Hematopoietic multipotent progenitor cell treated with erythropoietin and hydrocortisone succinate and interleukin-3 and kit ligand, for 15 days (in vitro differentiated cells): ENCODE measurements at places on chromosomes 2 and 18.

- DNase-seq: no peak
Observed at GRCh38 chr2:180225118-180225517, 218.0 kb upstream of the CWC22 start.

- DNase-seq: no peak
Observed at GRCh38 chr2:129101186-129101585, 782.5 kb upstream of the HS6ST1 start.

DNA sequence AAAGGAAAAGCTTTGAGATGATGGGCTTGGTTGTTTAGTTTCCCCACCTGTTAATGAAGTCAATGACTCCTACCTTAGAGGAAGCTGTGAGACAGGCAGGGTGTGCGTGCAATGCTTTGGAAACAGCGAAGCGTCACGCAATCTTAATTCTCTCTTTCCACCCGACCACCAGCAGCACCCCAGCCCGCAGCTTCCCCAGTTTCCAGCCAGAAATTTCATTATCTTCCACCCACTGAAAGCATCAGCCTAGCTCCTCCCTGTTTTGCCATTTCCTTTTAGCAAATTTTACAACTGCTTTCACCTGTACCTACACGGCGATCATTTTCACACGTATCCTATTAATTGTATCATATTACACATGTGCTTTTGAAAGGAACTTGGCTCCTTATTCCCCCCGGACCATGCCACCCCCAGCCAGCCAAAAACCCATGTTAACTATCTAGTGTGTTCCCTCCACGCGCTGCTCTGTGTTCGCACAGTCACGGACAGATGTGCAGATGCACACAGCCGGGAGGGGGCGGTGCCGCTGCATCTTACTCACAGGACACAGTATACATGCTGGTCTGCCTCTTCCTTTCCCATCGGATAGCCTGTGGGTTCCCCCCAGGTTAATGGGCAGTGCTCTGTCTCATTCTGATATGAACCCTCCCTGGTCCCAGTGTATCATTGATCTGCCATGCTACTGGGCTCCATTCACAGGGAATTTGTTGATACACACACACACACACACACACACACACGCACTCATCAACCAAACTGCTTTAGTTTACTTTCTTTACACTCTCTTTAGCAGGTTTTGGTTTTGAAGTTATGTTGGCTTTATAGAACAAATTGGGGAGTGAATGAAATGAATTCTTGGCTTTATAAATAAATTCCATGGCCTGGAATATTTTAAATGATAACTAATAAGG is 22.4 kb downstream of the CYP27C1 start:
- DNase-seq: peak; percentile 17

GRCh38 chr18:65632236-65632635 is 118.6 kb upstream of the CDH7 start:
- no peak for DNase-seq

GRCh38 chr2:219119422-219120043 is 41.1 kb downstream of the NHEJ1 start:
- peak; percentile 52 for DNase-seq

DNA sequence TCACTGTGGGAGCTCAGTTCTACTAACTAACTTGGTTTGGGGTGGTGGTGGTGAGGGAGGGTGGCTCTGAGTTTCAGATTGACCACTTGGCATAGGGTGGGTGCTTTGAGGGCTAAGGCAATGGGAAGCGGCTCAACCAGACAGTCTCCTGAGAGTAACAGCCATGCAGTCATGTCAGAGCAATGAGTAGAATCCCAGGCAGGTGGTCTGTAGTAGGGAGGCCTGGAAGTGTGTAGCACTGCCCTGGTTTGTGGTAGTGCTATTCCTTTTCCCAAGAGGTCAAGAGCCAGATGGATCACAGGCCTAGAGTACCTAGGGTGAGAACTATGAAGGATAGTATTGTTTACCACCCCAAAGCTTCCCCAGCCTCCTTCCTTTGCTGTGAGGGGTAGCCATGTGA is 18.7 kb upstream of the RAPH1 start:
- no peak for DNase-seq

DNA sequence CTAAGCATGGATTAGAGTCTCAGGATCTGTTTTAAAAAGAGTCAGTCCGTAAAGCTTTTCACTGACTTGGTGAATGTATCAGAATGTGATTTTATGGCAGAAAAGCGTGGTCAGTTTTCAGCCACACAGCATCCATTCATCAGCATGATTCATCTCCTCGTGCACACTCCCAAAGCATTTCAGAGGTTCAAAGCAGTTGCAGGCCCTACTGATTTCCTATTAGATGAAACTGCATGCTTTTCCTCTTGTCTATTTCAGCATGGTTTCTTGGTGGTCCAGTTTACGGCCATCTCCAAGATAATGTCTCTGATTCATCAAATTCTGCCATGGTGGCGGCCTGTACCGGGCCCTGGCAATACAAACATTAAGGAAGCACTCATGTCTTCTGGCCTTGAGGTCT is 4.8 kb upstream of the PARD6G start:
- no peak for DNase-seq

- no peak for DNase-seq
Observed at GRCh38 chr2:172947461-172948153, 128.0 kb upstream of the MAP3K20 start.

DNA sequence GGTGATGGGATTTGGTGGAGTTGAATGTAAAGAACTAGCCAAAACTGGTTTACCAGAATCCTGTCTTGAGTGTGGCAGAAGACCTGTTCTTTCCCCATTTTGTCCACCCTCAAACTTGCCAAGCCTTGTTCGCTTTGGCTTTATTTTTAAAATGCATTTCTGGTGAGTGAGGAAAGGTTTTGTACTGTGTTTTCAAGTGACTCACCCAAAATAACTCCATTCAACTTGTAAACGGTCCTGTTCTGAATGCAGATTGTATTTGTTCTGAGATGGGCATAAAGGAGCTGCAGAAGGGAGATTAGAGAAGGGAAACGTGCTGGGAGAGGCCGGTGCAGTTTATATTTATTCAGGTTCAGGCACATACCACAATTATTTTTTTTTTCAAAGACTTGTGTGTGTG is 5.3 kb upstream of the ITPRID2 start:
- DNase-seq: no peak

DNA sequence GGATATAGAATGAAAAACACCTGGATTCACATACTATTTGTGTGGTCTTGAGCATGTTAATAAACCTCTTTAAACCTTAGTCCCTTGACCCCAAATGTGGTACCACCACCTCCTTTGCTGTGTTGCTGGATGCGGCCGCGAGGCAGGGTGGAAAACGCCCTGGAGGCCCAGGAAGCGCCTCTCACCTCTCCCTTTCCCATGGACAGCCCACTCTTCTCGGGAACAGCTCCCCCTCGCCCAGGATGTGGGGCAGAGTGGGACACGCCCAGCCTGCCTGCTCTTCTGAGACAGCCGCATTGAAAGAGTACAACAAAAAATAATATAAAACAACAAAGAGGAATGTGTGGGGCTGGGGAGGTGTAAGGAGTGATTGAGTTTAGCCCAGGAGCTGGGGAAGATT is 549.0 kb upstream of the ID2 start:
- no peak for DNase-seq

- no peak for DNase-seq
Observed at GRCh38 chr2:127504552-127505430, 21.5 kb downstream of the IWS1 start.

DNA sequence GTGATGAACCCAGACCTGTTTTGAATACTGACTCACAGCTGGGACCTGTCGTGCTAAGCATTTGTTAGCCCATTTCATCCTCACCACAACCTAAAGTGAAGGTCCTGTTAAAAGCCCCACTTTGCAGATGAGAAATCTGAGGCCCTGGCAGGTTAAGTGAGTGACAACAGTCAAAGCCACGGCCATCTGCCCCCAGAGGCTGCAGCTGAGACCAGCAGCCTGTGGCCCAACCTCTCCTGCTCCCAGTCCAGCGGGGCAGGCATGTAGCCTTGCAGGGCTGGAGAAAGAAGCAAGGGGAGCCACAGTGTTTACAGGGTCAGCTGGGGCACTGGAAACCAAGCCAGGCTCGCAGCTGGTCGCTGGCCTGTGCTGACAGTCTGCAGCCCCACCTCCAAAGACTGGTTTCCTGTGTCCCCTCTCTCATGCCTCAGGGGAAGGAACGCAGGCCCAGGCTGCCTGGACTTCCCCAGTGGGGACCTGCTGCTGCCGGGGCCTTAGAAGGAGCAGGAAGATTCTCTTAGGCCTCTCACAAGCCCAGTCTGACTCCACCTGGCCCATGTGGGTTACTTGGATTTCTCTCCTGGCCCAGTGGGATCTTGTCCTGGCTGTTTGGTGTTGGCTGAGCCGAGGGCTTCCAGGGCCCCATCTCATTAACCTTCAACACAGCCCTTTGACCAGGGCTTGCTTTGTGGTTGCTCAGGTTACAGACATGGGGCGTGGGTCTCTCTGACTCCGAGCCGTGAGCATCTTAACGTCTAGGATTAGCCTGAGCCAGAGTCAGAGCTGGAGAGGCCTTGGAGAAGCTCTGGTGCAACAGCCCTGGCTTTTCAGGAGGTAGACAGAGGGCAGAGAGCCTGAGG is 1.7 kb downstream of the INPP5D start:
- peak; percentile 76 for DNase-seq

DNA sequence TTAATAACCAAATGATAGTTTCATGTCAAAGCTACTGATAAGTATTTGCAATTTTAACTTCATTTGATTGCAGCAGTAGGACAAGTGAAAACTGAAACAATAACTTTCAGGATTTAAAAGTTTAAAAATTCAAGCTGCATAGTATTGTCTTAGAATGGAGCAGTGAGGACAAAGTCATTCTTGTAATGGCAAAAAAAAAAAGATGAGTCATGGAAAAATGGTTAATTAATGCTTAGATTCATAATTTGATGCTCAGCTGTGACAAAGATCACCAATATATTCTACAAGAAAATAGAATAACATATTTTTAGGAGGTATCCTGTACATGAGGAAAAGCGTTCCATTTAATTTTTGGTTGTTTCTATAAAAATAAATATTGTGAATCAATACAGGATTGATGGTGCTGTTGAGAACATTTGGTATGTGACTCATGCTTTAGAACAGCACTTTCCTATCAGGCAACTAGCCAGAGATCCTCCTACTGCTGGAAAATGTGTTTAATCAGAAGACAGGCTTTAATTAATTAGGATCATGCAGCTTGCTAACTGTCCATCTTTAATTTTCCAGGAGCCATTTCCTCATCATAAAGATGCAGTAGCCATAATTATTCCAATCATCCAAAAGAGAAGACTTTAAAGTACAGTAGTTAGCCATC is 239.0 kb upstream of the MMADHC start:
- no peak for DNase-seq

DNA sequence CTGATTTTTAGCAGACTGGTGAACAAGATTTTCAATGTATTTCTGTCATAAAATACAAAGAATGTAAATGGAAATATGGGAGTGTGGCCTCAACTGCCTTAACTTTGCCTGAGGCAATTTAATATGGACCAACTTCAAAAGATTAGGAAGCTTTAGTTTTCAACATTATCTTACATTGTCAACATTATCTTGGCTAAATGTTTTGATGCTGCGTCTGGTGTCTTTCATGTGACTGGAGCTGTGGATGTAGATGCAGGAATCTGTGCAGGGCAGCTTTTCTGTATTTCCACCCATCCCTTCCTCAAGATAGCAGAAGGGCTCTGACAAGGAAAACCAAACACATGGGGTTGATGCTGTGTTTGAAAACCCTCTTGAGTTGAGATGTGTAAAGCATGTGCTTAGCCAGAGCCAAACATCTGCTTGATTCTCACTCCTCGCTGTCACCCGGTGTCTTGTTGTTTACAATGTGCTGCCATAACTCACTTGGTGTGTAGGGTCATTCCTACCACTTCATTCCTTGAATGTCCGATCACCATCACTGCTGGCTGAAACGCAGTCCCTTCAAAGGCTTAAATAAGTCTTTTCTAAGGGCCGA is 33.0 kb downstream of the COPS8 start:
- no peak for DNase-seq

DNA sequence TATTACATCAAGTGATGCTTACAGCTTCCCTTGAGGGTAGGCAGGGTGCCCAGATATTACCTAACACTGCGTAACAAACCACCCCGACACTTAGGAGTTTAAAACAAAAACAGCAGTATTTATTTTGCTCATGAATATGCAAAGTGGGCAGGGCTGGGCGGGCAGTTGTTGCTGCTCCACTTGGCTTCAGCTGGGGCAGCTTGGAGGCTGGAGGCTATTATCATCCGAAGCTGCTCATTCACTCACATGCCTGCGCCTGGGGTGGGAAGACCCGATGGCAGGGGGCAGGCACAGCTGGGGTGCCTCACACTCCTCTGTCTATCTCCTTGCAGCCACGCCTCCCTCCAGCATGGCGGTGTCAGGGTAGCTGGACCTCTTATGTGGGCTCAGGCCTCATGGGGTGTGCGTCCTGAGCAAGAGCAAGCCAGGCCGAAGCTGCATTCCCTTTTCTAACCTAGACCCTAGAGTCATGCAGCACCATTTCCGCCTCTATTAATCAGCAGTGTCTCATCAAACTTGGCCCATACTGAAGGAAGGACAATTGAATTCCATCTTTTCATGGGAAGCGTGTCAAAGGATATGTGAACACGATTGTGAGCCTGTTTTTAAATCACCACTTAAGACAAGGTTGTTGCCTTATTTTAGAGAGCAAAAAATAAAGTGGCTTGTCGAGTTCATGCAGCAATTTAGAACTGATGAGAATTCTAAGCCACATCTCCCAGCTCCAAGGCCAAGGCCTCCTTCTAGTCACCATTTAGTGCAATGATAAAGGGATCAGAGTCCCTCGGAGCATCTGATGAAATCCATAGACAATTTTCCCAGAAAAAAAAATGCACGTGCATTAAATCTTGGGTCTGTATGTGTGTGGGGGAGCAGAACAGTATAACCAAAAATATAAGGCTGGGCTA is 54.9 kb downstream of the SDC1 start:
- DNase-seq: no peak

DNA sequence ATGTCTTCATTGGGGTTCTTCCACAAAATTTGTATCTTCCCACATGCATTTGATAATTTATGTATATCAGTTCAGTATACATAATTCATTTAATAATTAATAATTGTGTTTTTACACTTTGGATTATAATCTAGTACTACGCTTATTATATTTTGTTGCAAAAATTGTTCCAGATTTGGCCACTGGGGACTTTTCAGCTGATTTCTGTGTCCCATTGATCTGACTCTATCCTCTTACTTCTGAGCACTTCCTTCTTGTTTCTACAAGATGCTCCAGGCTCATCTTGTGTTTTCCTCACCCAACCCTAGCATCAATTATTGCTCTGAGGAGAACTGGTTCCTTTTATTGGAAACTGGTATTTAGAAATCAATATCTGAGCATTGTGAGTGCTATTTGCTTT is 215.3 kb upstream of the CDH19 start:
- DNase-seq: no peak

- DNase-seq: no peak
Observed at GRCh38 chr2:236639461-236640235, 70.0 kb downstream of the ACKR3 start.

- no peak for DNase-seq
Observed at GRCh38 chr2:100397976-100398375, 19.5 kb downstream of the CHST10 start.
